Endothelial cell of umbilical vein (primary cell): ENCODE measurements at places on chromosomes 16 and 17.

DNA sequence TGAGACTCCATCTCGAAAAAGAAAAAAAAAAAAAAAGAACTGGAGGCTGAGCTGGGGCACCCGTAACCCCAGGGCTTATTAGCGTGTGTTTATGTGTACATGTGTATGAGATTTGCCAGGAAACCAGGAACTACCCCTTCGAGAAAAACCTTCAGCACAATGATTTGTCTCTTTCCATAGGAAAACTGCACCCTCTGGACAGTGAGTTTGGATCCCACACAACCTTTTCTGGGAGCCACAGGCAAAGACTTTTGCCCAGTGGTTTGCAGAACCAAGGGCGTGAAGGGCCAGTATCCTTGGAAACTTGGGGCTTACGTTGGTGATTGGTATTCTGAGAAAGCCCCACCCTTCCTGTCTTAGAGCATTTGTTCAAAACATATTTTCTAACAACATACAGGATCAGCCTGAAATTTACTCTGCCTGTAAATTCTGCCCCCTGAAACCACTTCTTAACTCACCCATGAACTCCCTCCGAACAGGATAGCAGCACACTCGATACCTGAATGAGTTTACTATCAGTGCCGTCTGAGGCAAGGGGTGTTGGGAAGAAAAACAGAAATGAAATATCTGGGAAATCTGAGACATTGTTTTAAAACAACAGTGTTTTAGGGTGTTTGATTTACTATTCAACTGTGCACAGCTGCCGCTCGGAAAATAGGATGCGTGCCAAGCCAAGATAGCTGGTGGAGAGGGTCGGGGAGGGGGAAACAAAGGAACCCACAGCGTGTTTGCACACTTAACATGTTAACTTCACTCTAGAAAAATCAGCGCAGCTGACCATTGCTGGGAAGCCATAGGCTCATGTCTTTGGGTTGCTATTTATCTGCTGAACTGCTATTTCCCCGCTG lies 40.2 kb upstream of the MAF start:
- H3K4me3 ChIP-seq: no peak overlapping the region
- no peaks in the 10 kb centered on the region for H3K27me3 ChIP-seq
- H3K27ac ChIP-seq: no peak overlapping the region
- no peaks in the 10 kb centered on the region for H3K4me1 ChIP-seq
- DNase-seq: no peak

DNA sequence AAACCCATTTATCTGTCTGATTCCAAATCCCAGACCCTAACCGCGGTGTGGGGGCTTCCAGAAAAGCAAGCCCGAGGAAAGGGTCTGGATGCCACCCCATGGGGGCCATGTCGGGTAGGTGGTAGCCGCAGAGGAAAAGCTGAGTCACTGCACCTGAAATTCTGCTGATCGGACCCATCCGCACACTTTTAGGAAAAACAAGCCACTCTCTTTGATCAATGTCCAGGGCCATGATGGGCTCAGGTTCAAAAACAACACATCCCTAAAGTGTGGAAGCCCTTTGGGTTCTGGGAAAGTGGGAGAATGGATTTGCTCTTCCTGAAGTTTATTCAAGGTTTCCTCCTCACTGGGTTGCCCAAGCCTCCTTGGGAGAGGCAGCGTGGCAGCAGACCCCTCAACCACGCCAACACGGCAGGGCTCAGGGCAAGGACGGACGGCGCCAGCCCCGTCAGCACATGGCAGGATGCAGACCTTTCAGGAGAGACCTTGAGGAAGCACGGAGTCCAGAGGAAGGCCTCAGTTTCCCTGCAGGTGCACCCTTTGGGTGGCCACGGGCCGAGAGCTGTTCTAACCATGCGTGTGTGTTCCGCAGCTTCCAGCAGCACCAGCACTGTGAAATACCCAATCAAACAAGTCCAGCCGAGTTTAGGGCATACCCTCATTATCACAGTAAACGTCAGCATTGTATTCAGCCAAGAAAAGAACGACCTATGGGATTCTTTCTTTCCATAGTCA lies 367.0 kb downstream of the FOXL1 start:
- H3K4me3 ChIP-seq: no peak overlapping the region
- H3K4me1 ChIP-seq: peaks cover 28% of the 10 kb centered on the region
- H3K27me3 ChIP-seq: no peaks in the 10 kb centered on the region
- H3K27ac ChIP-seq: no peak overlapping the region
- no peaks in the 10 kb centered on the region for H3K36me3 ChIP-seq

GRCh38 chr17:72715906-72716572 lies 376.4 kb downstream of the SLC39A11 start:
- peak overlapping the region; percentile 76 for H3K27ac ChIP-seq
- H3K4me1 ChIP-seq: peaks cover 8% of the 10 kb centered on the region
- no peaks in the 10 kb centered on the region for H3K27me3 ChIP-seq
- H3K4me3 ChIP-seq: no peak overlapping the region
- no peaks in the 10 kb centered on the region for H3K36me3 ChIP-seq

DNA sequence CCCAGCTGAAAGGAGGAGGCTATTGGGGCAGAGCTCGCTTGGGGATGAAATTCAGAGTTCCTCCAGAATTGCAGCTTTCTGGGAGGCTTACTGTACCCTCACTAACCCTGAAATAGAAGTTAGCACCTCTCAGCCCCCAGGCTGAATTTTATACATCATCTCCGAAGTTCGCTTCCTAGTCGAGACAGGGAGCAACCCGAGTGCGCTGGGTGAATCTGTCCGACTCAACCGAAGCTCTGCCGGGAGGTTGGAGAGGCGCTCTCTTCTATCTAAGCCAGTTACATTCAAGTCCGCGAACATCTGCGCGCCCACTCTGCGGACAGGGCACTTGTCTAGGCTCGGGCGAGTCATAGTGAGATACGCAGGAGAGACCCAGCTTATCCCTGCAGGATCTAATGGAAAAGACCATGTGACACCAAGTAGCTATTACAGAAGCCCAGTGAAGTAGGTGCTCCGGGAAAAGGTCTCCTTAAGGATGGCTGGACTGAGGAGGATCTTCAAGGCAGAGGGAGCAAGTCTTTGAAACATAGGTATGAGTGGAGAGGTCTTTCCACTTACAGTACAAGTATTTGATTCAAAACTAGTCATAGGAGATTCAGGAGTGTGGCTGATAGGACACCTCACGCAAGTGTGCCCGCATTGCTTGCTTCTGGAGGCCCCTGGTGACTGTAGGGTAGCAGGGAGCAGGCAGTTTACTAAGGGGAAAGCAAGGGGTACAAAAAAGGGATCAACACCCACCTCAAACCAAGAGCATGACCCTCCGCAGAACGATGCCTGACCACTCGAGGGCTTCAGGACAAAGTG lies 646 bp upstream of the HES7 start:
- peak overlapping the region; percentile 4 for H3K4me3 ChIP-seq
- H3K36me3 ChIP-seq: no peaks in the 10 kb centered on the region
- H3K27ac ChIP-seq: no peak overlapping the region
- peak; percentile 29 for DNase-seq

GRCh38 chr16:5895976-5896375 lies 798.4 kb upstream of the EEF2KMT start:
- H3K4me1 ChIP-seq: no peaks in the 10 kb centered on the region
- no peak overlapping the region for H3K27ac ChIP-seq
- H3K4me3 ChIP-seq: no peak overlapping the region
- no peaks in the 10 kb centered on the region for H3K36me3 ChIP-seq

GRCh38 chr17:57413848-57414651 lies 157.7 kb downstream of the MSI2 start:
- H3K27ac ChIP-seq: no peak overlapping the region
- no peaks in the 10 kb centered on the region for H3K36me3 ChIP-seq
- no peaks in the 10 kb centered on the region for H3K27me3 ChIP-seq
- no peak overlapping the region for H3K4me3 ChIP-seq
- no peak for DNase-seq
